OCI-M1 (cell line): ENCODE measurements at places on chromosomes 7 and 10.
A peak's percentile ranks its signal among the peaks of the same experiment; 100 is the strongest.

DNA sequence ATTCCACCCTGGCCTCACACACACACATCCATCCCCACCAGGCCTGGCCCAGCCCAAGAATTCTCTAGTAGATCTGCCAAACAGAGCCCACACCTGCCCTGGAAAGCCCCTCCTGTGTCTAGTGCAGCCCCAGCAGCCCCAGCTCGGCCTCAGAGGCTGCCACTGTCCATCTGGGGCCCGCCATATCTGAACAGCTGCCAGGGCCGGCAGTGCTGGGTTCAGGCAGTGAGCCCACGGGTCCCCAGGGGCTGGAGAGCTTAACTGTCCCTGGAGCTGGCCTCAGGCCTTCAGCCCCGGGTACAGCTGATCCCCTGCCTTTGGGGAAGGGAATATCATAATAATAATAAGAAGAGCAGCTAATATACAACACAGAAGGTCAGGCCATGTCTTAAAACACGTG is 574 bp downstream of the MYL10 start:
- DNase-seq: no peak

DNA sequence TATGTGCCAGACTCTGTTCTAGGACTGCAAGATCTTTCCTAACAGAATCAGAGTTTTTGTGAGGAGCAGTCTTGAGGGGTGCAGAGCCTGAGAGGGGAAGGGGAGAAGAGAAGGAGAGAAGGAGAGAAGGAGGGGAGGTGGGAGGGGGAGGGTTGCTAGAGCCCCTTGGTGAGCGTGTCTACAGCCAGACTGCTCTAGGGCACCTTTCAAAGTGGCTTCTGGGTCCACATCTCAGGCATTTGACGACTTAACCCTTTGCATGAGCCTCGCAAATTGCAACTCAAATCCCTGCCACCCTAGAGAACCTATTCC is 31.1 kb upstream of the LEP start:
- no peak for DNase-seq

- DNase-seq: no peak
These were observed 91.1 kb downstream of the PLXNA4 start for GRCh38 chr7:132485136-132485535.

- DNase-seq: no peak
These were observed 458.1 kb downstream of the RPS24 start for GRCh38 chr10:78491812-78492211.

GRCh38 chr10:660970-661596 is 28.4 kb downstream of the DIP2C start:
- DNase-seq: no peak

- DNase-seq: no peak
These were observed 321.3 kb upstream of the MBL2 start for GRCh38 chr10:53093878-53094277.

DNA sequence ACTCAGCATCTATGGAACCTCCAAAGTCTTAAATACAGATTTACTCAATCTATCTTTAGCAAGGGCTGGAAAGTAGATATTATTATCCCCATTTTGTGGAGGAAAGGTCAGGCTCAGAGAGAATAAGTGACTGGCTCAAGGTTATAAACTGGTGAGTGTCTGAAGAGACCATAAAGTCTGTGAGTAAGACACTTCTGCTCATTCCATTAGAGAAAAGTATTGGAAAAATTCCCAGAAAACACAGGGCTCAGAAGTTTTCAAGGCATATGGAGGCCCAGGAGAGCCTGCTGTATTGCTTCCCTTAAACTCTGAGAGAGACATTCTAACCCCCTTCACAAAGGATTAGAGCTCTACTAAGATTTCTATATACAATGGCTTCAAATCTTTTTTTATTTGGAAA is 134.8 kb downstream of the PCDH15 start:
- DNase-seq: no peak

- no peak for DNase-seq
These were observed 344.4 kb downstream of the TCERG1L start for GRCh38 chr10:130967161-130967560.

GRCh38 chr7:27111042-27111750 is 8.7 kb upstream of the HOXA2 start:
- no peak for DNase-seq

- no peak for DNase-seq
These were observed 95.2 kb downstream of the DNAJB6 start for GRCh38 chr7:157431951-157432540.

DNA sequence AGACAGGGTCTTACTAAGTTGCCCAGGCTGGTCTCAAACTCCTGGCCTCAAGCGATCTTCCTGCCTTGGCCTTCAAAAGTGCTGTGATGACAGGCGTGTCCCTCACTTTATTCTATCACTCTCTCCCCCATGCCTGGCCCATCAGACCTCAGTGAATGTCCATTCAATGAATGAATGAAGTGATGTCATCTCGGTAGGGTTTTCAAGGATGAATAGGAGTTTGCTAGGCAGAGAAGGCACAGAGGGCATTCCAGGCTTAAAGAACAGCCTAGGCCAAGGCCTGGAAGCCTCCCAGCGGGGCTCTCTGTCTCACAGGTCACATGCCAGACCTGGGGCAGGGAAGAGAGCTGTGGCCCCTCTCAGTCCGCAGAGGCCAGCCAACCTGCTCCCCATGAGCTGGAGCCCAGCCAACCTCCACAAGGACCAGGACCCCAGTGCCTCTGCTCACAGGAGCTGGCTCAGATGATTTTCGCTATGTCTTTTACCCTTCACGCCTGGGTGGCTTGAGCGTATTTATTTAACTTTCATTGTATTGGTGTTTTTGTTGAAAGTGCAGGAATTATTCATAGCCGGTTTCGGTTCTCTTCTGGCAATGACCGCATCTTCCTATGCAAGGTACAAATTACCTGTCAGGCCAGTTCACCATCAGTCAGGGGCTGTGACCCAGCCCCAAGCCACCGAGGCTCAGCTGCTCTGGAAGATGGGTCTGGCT is 11.8 kb upstream of the TNRC18 start:
- DNase-seq: no peak

GRCh38 chr10:64396105-64396708 is 875.0 kb downstream of the REEP3 start:
- DNase-seq: no peak

DNA sequence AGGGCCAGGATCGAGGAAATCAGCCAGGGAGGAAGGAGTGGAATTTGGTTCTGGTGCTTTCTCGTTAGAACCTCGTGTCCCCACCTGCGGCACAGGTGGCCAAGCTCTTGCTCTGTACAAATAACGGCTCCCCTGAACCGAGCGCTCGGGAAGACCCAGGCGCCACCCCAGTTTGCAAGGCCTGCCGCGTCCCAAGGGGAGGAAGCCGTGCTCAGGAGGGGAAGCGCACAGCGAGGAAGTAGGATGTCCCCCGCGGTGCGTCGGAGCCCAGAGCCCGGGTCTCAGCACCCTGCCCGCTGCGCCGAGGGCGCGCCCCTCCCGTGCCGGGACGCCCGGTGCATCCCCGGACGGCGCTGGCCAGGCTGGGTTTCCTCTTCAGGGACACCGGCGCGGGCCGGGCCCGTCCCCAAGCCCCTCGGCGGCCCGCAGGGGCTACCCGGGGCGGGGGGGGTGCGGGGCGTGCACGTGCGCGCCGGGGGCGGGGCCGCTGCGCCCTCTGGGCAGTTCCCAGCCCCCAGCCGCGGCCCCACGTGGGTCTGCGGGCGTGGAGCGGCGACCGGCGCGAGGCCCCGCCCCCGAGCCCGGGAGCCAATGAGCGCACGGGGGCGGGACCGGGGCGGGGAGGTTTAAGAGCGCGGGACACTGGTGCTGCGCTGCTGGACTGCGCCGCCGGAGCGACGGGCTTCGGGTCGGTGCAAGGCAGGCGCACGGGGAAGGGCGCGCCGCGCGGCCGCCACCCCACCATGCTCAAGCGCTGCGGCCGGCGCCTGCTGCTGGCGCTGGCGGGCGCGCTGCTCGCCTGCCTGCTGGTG is at the start of gene LFNG:
LFNG (plus strand) TSS at position 656 of the 812 bp plus-strand sequence; CDS start at position 744, 88 bp downstream.
- DNase-seq: peak; percentile 85

- no peak for DNase-seq
These were observed 203.1 kb upstream of the PTN start for GRCh38 chr7:137546671-137547070.

- DNase-seq: no peak
These were observed 316.7 kb upstream of the NPSR1 start for GRCh38 chr7:34341326-34341725.

GRCh38 chr10:35600193-35600592 is 4.9 kb upstream of the GJD4 start:
- DNase-seq: no peak

GRCh38 chr10:72173619-72174296 is 42.1 kb upstream of the ANAPC16 start:
- no peak for DNase-seq

DNA sequence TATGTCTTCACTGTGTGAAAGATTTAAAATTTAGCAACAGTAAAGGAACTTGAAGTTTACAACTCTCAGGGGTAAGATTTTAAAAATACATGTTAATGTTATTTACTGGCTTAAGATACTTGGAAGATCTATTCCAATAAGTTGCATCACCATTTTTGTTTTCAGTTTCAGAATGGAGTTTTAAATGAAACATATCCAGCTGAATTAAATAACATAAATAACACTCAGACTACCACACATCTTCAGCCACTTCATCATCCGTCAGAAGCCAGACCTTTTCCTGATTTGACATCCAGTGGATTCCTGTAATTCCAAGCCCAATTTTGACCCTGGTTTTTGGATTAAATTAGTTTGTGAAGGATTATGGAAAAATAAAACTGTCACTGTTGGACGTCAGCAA is 44.3 kb downstream of the AHR start:
- peak; percentile 13 for DNase-seq

DNA sequence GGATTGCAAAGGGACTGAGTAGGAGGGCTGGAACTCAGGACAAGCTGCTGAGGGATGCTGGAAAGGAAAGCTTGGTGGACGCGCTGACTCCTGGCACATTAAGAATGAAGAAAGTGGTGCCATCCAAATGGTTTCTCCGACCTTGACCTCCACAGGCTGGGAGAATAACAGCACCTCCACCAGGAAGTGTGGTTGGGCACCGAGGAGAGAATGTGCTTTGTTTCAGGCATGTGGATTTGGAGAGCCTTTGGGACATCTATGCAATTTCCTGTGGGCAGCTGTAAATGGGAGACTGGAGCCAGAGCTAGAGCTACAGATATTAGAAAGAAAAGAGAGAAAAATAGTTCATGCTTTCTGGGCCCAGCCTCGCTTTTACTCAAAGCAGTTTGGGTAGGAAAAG is 29.8 kb upstream of the HABP2 start:
- no peak for DNase-seq

GRCh38 chr7:13908667-13909397 is 80.6 kb downstream of the ETV1 start:
- DNase-seq: no peak

GRCh38 chr7:23653942-23654341 is 26.1 kb upstream of the FAM221A start:
- no peak for DNase-seq
